Panc1 (cell line): ENCODE measurements at places on chromosomes 12 and 14. TPM values are rescaled to one million over a fixed set of nuclear protein-coding genes. Genes with fewer than 3 reads are reported as not detected.

The RNASE7 gene
- total RNA-seq, result not detected

The DPPA3 gene
- not detected for total RNA-seq

The BDKRB2 gene
- total RNA-seq, result 0.05 TPM

The MYO1H gene
- not detected for total RNA-seq

GRCh38 chr12:78760906-78761305, 103.7 kb upstream of the SYT1 start:
- H3K4me3 ChIP-seq, result no peak overlapping the region
- no peak overlapping the region for H3K27ac ChIP-seq
- no peak for DNase-seq

DNA sequence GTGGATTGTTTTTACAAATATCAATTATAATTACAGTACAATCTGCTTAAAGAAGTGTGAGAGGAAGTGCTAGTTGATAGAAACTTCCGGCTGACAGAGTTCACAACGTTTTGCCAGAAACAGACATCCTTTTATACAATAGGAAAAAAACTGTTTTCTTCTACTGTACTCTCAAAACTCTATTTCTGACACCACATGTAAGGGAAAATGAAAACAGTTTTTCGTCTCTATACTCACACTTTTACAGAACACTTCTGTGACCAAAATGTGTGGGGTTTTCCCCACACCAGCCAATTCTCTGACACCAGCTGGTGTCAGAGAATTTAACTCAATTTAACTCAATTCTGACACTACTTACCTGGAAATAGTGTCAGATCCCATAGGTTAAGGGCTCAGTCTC, 24.2 kb upstream of the HIF1A start:
- H3K27ac ChIP-seq, result no peak overlapping the region
- H3K36me3 ChIP-seq, result no peaks in the 10 kb centered on the region
- no peak overlapping the region for H3K4me3 ChIP-seq
- no peaks in the 10 kb centered on the region for H3K4me1 ChIP-seq

DNA sequence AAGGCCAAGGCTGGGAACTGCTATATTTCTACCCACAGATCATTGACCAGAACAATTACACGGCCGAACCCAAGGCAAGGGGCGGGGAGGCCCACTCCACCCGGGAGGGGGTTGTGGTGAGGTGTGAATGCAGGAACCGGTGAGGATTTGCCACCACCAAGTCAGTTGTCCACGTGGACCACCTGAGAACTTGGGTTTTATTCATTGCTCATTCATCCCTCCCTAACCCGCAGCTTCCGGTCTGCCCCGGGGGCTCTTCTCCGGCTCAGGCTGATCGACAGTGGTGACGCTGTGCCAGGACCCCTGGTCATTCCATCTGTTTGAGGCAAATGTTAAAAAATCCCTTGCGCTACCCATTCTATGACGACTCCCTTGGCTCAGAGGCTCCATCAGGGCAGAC, 127.7 kb upstream of the RTL1 start:
- no peaks in the 10 kb centered on the region for H3K27me3 ChIP-seq
- DNase-seq, result no peak
- H3K36me3 ChIP-seq, result no peaks in the 10 kb centered on the region
- no peak overlapping the region for H3K4me3 ChIP-seq

DNA sequence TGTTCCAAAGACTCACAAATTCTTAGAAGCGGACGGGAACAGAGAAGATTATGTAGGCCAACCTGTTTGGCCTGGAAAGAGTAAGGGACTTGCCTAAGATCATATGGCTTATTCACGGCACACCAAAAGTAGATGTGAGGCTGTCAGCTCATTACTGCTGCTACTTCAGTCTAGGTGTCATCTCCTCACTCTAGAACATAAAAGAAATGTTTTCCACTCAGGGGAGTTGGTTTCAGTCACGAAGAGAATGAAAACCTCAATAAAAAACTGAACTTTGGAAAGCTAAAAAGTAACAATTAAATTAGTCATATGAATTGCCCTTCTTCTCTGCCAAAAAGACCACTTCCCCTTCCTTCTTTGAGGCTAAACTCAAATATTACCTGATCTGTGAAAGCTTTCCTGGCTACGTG, 658 bp upstream of the CEP128 start:
- H3K4me3 ChIP-seq, result peak overlapping the region; percentile 79
- H3K27ac ChIP-seq, result peak overlapping the region; percentile 68
- H3K4me1 ChIP-seq, result peaks cover 4% of the 10 kb centered on the region
- no peaks in the 10 kb centered on the region; the same call in 1 of the 2 replicates for H3K27me3 ChIP-seq
- DNase-seq, result no peak

- no peaks in the 10 kb centered on the region for H3K27me3 ChIP-seq
- peaks cover 4% of the 10 kb centered on the region; the same call in 1 of the 2 replicates for H3K4me1 ChIP-seq
- peak; percentile 4 for DNase-seq
- H3K27ac ChIP-seq, result no peak overlapping the region
These were observed 179.0 kb downstream of the LRFN5 start for GRCh38 chr14:41785696-41786095.

DNA sequence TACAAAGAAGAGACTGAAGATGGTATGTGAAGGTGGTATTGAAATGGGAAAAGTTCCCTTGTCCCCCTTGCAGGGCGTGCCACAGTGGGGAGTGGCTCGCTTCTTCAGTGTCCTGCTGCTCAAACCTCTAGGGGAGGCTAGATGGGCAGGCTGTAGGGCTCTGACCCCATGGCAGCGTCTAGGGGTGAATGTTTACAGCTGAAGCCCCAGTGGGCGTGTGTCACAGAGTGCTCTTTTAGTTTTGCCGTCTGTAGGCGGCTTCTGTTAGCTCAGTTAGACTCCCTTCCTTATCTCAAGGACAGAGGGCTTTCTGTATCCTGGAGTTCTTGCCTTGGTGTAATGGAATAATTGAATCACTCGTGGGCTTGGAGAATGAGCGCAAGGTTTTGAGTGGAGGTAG, 266.2 kb downstream of the RAD51B start:
- H3K4me1 ChIP-seq, result peaks cover 17% of the 10 kb centered on the region
- H3K36me3 ChIP-seq, result no peaks in the 10 kb centered on the region
- no peak for DNase-seq
- H3K27ac ChIP-seq, result peak overlapping the region; percentile 74; the same call in 1 of the 2 replicates

GRCh38 chr14:65238456-65238855, 136.1 kb upstream of the MAX start:
- H3K4me1 ChIP-seq, result no peaks in the 10 kb centered on the region
- H3K36me3 ChIP-seq, result no peaks in the 10 kb centered on the region
- H3K27ac ChIP-seq, result no peak overlapping the region

- H3K36me3 ChIP-seq, result no peaks in the 10 kb centered on the region
- peak overlapping the region; percentile 17; the same call in 1 of the 2 replicates for H3K27ac ChIP-seq
- H3K4me3 ChIP-seq, result no peak overlapping the region
These were observed 31.2 kb downstream of the SRGAP1 start for GRCh38 chr12:63875703-63876102.

DNA sequence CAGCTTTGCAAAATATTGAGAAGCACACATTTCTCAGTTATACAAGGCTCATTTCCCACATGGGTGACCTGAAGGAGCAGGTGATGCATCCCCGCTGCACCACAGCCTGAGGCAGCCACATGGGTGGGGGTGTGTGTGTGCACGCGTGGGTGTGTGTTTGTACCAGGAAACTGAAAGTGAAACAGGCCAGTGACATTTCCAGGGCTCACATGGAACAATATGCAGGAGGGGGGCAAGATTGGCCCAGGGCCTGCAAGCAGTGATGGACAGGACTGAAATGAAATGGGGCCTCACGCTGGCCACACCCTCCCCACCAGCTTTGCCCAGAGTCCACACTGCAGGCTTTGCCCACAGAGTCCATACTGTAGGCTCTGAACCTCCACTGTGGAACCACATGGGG, 154.2 kb upstream of the PARP11 start:
- no peak overlapping the region for H3K27ac ChIP-seq
- no peak for DNase-seq
- H3K4me3 ChIP-seq, result no peak overlapping the region
- no peaks in the 10 kb centered on the region for H3K36me3 ChIP-seq

DNA sequence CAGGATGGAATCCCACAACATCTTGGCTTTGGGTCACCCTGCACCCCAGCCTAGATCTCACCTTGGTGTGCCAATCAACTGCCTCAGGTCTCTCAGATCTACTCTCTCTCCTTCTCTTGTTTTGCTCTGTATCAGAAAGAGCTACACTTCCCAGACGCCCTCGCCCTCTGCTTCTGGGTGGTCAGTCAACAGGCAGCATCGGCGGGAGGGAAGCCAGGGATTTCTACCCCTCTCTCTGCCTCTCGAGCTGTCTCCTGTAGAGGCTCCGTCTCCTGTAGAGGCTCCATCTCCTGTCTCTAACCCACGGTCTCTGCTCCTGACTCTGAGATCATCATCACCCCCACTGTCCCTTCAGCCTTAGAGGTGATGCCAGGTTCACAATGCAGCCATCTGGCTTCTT, 151.6 kb downstream of the PIWIL1 start:
- no peaks in the 10 kb centered on the region for H3K36me3 ChIP-seq
- H3K27ac ChIP-seq, result no peak overlapping the region
- DNase-seq, result no peak
- H3K4me3 ChIP-seq, result no peak overlapping the region
- H3K4me1 ChIP-seq, result no peaks in the 10 kb centered on the region

GRCh38 chr14:70648346-70648745, 6.6 kb downstream of the TTC9 start:
- no peak overlapping the region for H3K27ac ChIP-seq
- no peak overlapping the region for H3K4me3 ChIP-seq
- H3K36me3 ChIP-seq, result no peaks in the 10 kb centered on the region
- H3K4me1 ChIP-seq, result no peaks in the 10 kb centered on the region
- 0 out of 2 replicates have a peak, but pooled peaks cover 5% of the 10 kb centered on the region for H3K27me3 ChIP-seq
- DNase-seq, result no peak

DNA sequence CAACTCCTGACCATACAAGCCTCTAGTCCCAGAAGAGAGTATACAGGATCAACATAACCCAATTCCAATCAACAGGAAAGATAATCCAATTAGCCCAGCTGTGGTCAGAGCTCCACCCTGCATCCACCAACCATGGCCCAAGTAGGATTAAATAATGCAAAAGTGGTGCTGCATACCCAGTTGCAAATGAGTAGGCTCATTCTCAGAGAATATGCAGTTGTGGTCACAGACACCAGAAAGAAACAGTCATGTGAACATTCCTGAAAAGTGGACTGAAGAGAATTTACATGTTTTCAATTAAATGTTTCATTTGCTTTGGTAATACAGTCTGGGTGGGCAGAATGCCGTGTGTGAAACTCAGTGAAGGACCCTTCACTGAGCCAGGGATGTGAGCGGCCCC, 167.2 kb upstream of the BMP4 start:
- no peak overlapping the region for H3K4me3 ChIP-seq
- H3K27me3 ChIP-seq, result no peaks in the 10 kb centered on the region
- H3K27ac ChIP-seq, result no peak overlapping the region
- H3K36me3 ChIP-seq, result no peaks in the 10 kb centered on the region
- DNase-seq, result no peak

DNA sequence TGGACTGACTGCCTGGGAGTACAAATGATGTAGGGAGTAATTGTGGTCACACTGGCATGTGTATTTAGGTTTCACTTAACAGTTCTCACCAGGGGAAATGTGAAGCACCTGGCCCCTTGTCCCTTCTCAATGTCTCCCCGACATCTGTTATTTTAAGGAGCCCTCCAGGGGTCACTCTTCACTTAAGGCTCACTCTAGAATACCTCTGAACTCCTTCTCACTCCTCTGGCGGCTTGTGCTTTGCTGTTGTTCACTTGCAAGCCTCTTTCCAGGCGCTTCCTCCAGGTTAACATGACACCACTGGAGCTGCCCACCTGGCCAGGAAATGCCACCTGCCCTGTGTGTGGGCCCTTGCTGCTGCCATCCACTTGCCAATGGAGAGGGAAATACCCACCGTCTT, 56.5 kb upstream of the GZMB start:
- no peaks in the 10 kb centered on the region; the same call in 1 of the 2 replicates for H3K27me3 ChIP-seq
- H3K27ac ChIP-seq, result no peak overlapping the region
- no peak for DNase-seq

GRCh38 chr12:113249546-113249945, 28.3 kb downstream of the TPCN1 start:
- no peaks in the 10 kb centered on the region for H3K27me3 ChIP-seq
- H3K4me3 ChIP-seq, result no peak overlapping the region
- no peak overlapping the region for H3K27ac ChIP-seq
- DNase-seq, result no peak

DNA sequence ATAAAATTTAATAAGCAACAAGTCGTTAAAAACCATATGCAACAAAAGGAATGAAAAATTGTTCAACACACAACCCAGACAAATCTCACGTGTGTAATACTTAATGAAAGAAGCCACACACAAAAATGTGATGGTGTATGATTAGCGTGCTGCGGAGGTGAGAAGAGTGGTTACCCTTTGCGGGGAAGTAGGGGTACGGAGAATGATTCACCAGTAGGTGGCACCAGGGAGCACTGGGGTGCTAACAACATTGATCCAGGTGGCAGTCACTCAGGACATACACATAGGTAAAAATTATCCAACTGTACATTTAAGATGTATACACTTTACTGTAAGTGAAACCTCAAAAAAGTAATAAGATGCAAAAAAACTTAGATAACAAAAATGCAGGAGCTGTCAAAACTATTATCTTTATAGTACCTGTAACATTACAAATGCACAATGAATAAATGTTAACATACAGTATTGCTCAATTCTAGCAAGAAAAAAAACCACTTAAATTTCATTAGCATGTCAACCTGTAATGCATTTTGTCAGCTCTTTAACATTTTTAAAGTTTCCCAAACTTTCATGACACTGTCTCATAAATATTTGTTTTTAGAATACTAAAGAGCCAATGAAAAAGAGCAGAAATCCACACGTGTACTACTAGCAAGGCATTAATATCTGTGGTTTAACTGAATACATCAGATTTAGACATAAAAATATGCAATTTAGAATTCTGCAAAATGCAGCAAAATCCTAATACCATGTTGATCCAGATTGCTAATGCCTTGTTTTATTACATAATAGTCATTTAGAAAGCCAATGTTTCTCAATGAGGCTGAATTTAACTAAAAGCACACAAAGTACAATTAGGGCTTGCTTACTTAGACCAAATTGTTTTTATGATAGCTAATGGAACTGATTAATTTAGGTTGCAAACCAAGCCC, 46.7 kb downstream of the TMCC3 start:
- H3K4me1 ChIP-seq, result no peaks in the 10 kb centered on the region
- no peak for DNase-seq
- H3K36me3 ChIP-seq, result no peaks in the 10 kb centered on the region
- no peak overlapping the region for H3K4me3 ChIP-seq
- H3K27me3 ChIP-seq, result peaks cover 5% of the 10 kb centered on the region; the same call in 1 of the 2 replicates

DNA sequence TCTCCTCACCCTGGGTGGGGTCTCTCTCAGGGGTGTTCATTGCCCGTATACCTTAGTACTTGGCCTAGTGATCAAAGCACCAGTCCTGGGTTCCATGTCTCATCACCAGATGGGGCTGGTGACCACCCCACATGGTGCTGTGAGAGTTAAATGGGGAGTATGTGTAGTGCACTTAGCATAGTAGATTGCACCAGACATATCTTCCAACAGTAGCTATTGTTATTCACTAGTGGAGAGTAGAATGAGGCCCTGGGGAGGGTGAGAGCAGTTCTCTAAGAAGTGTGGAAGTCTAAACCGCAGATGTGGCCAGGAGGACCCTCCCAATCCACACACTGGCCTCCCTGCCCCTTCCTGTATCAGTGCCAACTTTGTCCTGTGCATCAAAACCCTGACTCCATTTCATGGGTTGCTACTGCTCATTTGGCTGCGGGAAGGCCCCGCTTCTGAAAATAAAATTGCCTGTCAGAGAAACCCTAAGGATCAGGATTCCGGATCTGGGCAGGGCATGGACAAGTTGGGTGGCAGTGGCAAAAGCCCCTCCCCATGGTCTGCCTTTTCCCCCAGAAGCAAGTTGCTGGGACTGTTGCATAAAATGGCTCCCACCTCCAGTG, 4.4 kb downstream of the CD9 start:
- no peak for DNase-seq
- H3K4me3 ChIP-seq, result no peak overlapping the region
- H3K27me3 ChIP-seq, result no peaks in the 10 kb centered on the region
